Adipocyte (in vitro differentiated cells): ENCODE measurements at places on chromosomes 2 and 18.

GRCh38 chr2:51807229-51807628 lies 775.3 kb upstream of the NRXN1 start:
- no peak for DNase-seq

GRCh38 chr2:143481733-143482132 lies 352.5 kb downstream of the ARHGAP15 start:
- DNase-seq, result no peak

DNA sequence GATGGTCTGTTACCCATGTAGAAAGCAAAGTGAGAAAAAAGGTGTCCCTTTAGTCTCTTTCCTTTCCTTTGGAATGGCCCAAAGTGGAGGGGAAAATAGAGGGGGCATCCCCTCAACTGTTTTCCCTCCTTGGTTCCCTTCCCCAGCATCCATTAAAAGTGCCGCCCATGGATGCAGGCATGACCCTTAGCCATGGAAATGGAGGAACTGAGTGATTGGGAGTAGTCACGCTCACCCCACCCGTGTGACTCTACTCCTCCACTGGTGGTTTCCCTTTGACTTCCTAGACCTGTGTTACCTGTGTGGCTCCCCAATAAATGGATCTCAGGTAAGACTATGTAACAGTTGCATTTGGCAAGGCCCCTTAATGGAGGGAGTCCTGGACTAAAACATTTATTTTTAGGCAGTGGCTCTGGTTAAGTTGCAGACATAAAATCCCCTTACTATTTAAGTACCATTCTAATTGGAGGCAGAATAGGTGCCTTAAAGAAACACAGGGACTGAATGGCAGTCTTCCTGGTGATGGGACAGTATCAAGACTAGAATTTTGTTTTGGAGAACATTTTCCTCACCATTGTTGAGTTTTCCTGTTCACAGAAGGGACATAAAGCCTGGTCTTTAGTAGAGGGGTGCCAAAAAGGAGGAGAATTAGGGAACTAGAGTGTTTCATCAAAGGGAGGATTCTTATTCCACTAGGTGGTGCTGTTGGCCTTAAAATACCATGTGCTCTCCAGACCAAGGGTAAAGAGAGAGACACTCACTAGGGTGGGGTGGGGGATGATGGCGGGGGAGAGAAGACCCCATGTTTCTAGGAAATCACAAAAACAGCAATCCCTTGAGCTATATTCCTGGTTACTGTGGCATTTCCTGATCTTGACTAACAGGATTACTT lies 25.7 kb upstream of the PLA2R1 start:
- peak; percentile 20 for DNase-seq

DNA sequence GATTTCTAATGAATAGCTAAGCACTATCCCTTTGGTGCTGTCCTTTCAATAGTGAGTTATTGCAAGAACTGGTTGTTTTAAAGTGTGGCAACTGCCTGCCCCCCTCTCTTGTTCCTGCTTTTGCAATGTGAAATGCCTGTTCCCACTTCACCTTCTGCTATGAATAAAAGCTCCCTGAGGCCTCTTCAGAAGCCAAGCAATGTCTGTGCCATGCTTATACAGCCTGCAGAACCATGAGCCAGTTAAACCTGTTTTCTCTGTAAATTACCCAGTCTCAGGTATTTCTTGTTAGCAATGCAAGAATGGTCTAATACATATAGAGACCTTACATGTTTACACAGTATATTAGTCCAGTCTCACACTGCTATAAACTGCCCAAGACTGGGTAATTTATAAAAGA lies 15.0 kb upstream of the METTL21A start:
- no peak for DNase-seq

GRCh38 chr2:9099341-9099751 lies 95.9 kb upstream of the MBOAT2 start:
- DNase-seq, result peak; percentile 55
